Mammary epithelial cell (primary cell): ENCODE measurements at places on chromosomes 6 and 20. TPM values are rescaled to one million over a fixed set of nuclear protein-coding genes. Genes with fewer than 3 reads are reported as not detected.
A peak's percentile ranks its signal among the peaks of the same experiment; 100 is the strongest.

HLA-DMB gene
- not detected for total RNA-seq

- no peak for DNase-seq
These were observed 5.3 kb downstream of the LINC00237 start for GRCh38 chr20:21100578-21101452.

- DNase-seq = peak; percentile 79
These were observed 153.1 kb upstream of the SIM1 start for GRCh38 chr6:100617633-100618350.

DNA sequence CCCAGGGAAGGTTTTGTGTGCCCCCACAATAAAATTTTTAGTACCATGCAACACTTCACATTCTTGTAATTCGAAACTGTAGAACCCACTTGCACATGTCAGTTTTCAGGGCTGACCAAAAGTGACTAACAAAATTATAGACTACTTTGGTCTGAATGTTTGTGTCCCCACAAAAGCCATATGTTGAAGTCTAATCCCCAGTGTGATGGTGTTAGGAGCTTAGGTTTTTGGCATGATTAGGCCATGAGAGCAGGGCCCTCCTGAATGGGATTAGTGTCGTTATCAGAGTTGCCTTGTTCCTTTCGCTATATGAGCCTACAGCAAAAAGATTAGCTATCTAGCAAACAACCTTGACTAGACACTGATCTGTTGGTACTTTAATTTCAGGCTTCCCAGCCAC lies 49.0 kb upstream of the TENT5A start:
- no peak for DNase-seq

DNA sequence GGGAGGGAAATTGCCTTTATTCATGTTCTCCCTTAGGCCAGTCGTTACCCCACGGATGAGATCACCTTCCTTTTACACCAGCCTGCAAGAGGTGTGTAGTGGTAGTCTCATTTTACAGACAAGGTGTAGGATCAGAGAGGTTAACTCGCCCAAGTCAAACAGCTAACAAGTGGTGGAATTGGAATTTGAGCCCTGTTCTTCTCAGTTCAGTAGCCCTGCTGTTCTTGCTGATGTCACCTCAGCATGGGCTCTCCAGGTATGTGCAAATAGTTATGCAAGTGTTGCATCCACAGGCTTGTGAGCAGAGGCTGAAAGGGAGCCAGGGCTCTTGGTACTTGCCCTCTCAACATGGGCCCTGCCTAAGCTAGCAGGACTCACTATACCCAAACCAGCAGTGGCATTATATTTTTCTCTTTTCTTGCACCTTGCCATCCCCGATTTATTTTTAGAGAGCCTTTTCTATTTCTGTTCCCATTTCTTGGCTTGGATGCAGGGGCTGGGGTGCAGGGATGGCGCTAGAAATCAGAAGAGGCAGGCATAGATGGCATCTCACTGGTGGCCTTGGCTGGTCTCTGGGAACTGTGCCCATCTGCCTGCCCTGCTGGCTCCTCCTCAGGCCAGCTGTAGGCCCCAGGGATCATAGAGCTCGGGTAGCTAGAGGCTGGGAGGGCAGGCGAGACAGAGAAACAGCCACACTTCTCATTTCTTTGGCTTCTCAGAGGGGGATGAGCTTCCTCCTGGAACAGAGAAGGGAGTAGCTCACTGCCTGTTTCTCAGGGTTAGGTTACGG lies 18.2 kb downstream of the PPARD start:
- DNase-seq = peak; percentile 70

- DNase-seq = no peak
These were observed 136.0 kb upstream of the CST7 start for GRCh38 chr20:24813080-24813479.

DNA sequence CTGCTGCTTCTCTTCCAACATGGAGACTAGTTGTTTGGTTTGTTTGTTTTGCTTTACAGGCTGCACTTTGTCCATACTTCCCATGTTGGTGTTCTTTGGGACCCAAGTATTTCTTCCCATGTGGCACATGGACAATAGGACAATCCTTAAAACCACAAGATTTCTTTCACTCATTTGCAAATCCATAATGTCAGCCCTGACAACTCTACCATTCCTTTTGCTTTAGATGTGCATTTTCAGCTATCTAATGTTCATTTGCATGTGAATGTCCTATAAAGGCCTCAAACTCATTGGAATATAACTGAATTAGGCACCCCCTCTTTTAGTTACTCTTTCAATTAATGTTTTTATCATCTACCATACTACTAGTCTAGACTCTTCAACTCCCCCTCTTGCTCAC lies 16.7 kb downstream of the THEMIS start:
- no peak for DNase-seq

GRCh38 chr6:23728707-23729106 lies 397.3 kb upstream of the NRSN1 start:
- DNase-seq = no peak

- no peak for DNase-seq
These were observed 314.5 kb downstream of the COL12A1 start for GRCh38 chr6:74891349-74891831.

- no peak for DNase-seq
These were observed 138.9 kb downstream of the SLC22A3 start for GRCh38 chr6:160487116-160487515.

DNA sequence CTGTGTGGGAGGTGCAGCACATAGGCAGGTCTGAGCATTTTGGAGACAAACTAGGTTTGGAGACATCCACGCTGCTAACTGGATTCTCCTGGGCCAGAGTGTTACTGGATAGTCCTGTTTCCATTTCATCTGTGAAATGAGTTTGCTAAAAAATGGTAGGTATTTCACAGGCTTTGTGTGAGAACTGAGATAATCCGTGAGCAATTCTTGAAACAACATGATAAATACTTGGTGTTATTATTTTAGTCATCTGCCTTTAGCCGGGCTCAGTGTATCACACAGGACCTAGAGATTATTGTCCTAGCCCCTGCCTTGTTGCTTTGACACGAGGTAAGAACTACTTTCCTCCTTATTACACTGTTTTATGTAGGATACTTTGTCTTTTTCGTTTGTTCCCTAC lies 63.0 kb downstream of the PRR18 start:
- no peak for DNase-seq

DNA sequence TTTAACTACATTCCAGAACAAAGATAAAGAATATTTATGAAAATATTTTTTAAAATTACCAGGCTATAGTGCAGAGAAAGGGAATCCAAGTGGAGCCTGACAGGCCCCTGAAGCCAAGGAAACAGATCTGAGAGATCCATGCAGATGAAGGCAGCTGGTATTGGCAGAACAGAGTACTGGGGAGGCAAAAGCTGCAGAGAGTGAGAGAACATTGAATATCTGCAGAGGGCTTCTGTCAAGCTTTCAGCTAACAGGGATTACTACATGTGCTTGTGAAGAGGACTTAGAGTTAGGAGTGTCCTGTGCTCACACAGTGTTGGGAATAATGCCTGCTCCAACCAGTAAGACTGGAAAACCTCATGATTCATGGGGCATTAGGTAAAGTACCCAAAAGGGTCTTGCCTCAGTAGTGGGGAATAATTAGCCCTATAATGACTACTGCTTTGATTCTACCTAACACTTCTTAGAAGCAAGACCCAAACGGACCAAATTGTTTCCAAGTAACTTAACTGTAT lies 657.2 kb downstream of the DHX35 start:
- DNase-seq = no peak

- peak; percentile 76 for DNase-seq
These were observed 509.4 kb downstream of the KIF16B start for GRCh38 chr20:16063881-16064280.
